ENCODE measurements at places on chromosomes 3 and 15. TPM values are rescaled to one million over a fixed set of nuclear protein-coding genes. Genes with fewer than 3 reads are reported as not detected.

GRCh38 chr15:38414357-38414756 is 39.6 kb upstream of the FAM98B start:
- no peak overlapping the region for H3K4me3 ChIP-seq
- no peaks in the 10 kb centered on the region for H3K27me3 ChIP-seq
- no peaks in the 10 kb centered on the region for H3K4me1 ChIP-seq
- no peaks in the 10 kb centered on the region for H3K36me3 ChIP-seq
- DNase-seq: peak; percentile 47

- no peak overlapping the region for H3K4me3 ChIP-seq
- no peak overlapping the region for H3K27ac ChIP-seq
- H3K4me1 ChIP-seq: no peaks in the 10 kb centered on the region
- DNase-seq: no peak
- no peaks in the 10 kb centered on the region for H3K36me3 ChIP-seq
Observed at GRCh38 chr3:19399356-19399755, 251.0 kb downstream of the KCNH8 start.

DNA sequence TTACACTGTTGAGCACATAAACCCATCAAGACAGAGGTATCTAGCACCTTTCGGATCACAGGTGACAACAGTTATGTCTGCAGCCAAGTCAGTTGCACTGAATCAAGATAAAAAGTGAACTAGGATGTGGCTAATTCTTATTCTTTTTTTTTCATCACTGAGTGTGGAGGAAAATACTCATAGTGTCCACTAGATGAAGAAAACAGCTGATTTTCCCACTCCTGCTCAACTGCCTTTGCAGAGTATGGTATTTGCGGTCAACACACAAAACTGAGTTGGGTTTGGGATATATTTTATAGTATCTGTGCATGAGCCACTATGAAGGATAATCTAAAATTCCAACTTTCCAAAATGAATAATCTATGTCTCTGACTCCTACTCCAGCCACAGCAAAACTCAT is 32.5 kb downstream of the IL17RD start:
- no peak for DNase-seq
- H3K4me1 ChIP-seq: no peaks in the 10 kb centered on the region
- H3K27ac ChIP-seq: no peak overlapping the region
- H3K4me3 ChIP-seq: no peak overlapping the region

GRCh38 chr3:15525790-15526189 is 4.3 kb upstream of the COLQ start:
- H3K4me1 ChIP-seq: no peaks in the 10 kb centered on the region
- no peak overlapping the region for H3K27ac ChIP-seq
- no peak for DNase-seq
- H3K36me3 ChIP-seq: no peaks in the 10 kb centered on the region

DNA sequence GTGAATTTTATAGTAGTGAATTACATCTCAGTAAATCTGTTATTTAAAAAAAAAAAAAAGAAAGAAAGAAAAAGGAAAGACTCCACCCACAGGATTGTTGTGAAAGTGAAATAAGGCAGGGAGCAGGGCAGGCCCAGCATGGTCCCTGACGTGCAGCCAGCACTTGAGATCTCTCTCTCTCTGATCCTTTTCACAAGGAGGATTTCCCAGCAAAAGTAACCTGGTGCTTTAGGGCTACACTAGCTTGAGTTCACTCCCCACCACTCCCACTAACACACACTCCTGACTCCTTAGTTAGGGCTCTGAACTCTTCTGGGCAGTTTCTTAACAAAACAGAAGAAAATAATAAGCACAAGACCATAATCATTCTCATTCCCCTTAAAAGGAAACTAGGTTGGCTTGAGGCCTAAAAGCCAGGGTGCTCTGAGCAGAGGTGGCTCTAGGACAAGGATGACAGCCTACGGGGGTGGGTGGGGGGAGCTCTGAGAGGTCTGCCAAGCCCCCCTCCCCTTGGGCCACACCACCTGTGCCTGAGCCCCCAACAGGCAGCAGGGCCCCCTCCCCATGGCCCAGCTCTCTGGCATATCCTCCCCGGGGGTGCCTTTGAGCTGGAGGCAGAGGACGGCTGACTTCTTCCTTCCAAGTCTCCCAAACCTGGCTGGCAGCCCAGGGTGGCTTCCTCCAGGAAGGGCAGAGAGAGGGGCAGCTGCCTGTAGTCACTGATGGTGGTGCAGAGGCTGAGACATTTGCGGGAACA is 856 bp downstream of the TMEM40 start:
- peaks cover 10% of the 10 kb centered on the region for H3K4me1 ChIP-seq
- H3K4me3 ChIP-seq: no peak overlapping the region
- DNase-seq: peak; percentile 76
- H3K36me3 ChIP-seq: no peaks in the 10 kb centered on the region
- peak overlapping the region; percentile 84 for H3K27ac ChIP-seq

DNA sequence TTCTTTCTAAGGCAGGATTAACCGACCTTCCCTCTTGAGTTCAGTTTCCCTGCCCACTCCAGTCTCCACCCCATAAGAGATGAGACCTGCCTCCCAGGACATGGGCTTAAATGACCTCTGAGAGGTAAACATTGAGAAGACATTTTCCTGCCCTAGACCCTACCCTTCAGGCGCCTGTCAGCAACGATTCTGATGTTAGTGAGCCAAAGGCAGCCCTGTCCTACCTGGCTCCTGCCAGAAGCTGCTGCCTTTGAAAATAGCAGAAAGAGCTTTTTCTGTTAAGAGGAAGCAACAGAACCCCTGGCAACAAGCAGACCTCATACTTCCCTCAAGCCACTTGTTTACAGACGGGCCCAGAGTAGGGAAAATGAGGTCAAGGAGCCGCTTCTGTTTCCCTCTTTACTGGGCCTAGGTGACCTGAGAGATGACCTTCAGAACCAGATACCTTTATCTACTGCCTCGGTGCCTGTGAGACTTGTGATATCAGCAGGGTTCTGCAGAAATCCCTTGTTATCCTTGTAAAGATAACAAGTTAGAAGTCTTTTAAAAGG is 52.0 kb downstream of the CD200R1L start:
- peak; percentile 41 for DNase-seq
- no peak overlapping the region for H3K4me3 ChIP-seq
- peaks cover 31% of the 10 kb centered on the region for H3K4me1 ChIP-seq
- no peaks in the 10 kb centered on the region for H3K27me3 ChIP-seq
- H3K27ac ChIP-seq: peak overlapping the region; percentile 13

- no peak overlapping the region for H3K4me3 ChIP-seq
- no peak for DNase-seq
- no peaks in the 10 kb centered on the region for H3K27me3 ChIP-seq
- no peak overlapping the region for H3K27ac ChIP-seq
Observed at GRCh38 chr3:192931825-192932224, 14.2 kb upstream of the MB21D2 start.

SENP8 gene
- 6.7 TPM for total RNA-seq

NEK10 gene
- total RNA-seq: 2.6 TPM

Measured in thyroid gland (tissue), 4 donors.